ENCODE measurements at places on chromosomes 11 and 22.
A peak's percentile ranks its signal among the peaks of the same experiment; 100 is the strongest.

- DNase-seq = no peak
These were observed 772.1 kb downstream of the NTM start for GRCh38 chr11:132142554-132142953.

DNA sequence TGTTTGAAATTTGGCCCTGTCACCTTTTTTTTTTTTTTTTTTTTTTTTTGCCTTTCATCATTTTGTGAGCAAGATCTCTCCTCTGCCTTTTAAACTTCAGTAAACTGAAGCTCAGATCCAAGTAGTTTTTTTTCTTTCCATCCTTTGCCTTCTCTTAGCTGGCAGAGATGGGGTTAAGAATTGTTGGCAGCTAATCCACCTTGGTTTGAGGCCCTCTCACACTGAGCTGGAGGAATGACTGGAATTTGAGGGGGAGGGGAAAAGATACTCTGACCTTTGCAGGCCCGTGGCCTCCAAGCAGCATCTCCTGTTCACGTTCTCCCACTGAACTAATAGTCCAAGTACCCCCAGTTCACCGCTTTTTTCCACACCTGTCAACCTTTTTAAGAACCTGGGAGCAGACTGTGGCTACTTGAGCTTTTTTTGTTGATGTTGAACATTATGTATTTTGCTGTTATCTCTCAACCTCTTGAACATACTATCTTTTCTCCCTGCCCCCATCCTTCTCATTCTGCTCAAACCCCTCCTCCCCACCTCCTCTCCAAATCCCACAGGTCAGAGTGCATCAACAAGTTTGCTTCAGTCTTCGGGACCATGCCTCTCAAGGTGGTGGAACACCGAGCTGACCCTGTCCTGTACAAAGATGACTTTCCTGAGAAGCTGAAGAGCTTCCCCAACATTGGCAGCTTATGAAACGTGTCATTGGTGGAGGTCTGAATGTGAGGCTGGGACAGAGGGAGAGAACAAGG is 66.2 kb downstream of the ALX4 start:
- no peak for DNase-seq

GRCh38 chr11:70016666-70017367 is 61.3 kb upstream of the ANO1 start:
- no peak for DNase-seq

DNA sequence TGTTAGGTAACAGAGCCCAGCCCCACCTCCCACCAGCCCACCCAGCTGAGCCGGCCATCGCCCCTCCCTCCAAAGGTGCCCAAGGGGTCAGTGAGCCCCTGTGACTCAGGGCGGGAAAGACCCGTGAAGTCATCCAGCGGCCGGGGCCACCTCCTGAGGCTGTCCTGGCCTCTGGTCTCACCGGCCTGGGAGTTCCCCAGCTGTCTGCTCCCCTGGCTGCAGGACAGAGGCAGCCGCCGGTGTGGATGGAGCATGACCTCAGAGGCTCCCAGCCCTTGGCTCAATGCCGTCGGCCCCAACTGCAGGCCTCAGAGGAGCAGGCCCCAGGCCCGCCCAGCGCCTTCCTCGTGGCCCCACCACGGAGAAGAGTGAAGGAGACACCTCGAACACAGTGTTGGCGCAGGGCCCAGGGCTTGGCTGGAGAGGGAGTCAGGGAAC is 28.7 kb downstream of the RPL3 start:
- DNase-seq = peak; percentile 76

- no peak for DNase-seq
These were observed 3.5 kb downstream of the CLDN5 start for GRCh38 chr22:19520566-19521305.

- no peak for DNase-seq
These were observed 7.4 kb downstream of the OTOG start for GRCh38 chr11:17554487-17554886.

DNA sequence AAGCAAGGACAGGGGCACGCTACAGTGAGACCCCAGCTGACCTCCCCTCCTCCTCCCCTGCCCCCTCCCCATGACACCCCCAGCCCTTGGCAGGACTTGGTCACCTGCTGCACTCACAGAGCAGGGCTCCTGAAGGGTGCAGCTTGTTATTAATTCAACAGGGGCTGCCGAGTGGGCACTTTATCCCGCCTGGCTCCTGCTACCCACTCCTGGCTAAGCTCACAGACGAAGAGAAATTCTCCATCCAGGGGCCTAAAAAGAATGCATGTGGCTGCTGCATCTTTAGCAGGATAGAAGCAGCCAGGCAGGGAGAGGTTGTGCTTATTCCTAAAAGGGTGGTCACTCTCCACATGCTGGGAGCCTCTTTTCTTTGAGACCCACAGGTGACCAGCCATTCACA is 40.3 kb downstream of the GALNT18 start:
- no peak for DNase-seq

- DNase-seq = no peak
These were observed 97.6 kb downstream of the CELSR1 start for GRCh38 chr22:46439576-46440465.

GRCh38 chr11:108069947-108070346 is 51.4 kb upstream of the ACAT1 start:
- DNase-seq = no peak

DNA sequence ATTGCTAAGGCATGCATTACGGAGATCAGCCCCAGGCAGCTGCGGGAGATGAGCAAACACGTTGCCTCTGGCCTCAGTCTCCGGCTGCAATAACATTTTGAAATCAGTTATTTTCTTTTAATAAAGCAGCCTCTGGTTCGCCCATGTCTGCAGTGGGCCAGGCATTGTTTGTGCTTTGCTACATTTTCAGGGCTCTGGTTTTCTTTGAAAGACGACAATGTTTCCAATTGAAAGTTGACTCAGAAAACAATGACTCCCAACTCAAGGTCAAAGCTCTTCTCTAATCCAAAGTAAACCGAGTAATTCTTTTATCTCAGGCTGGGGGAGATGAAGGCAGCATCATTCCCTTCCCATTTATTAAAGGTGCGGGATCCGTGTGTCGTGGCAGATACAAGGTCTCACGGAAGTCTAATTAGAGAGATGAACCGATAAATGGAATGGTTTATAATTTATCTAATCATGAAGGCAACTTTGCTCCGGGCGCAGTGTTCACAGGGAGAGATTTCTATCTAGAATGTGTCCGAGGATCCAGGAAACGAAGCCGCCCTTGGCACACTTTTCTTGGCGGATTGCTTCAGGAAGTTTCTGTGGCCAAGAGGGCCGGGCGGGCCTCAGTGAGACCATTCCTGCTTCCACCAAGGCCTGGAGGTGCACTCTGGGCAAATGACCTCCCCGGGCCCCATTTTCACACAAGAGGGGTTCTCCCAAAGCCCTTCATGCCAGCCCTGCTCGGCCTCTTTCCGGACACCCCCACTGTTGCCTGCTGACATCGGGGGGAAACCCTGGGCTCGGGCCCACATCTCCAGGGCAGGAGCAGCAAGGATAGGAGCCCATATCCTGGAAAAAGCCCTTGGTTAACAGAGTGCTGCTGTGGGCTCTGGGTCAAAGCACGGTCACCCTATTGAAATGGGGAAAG is 811.4 kb downstream of the BRD1 start:
- DNase-seq = no peak

GRCh38 chr11:58625086-58625485 is 2.6 kb downstream of the CNTF start:
- no peak for DNase-seq

- DNase-seq = peak; percentile 83
These were observed 3.7 kb upstream of the KCNC1 start for GRCh38 chr11:17730608-17731462.

Data from right hindlimb (tissue), 1 donor.